ENCODE measurements at places on chromosomes 13 and 19.

DNA sequence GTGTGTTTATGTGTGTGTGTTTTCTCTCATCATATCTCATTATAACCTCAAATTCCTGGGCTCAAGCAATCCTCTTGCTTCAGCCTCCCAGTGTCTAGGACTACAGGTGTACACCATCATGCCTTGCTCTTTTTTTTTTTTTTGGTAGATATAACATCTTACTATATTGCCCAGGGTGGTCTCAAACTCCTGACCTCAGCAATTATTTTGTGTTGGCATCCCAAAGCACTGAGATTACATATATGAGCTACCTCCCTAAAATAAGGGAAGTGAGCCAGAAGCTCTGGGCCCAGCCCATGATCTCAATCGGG lies 448 bp upstream of the ZNF543 start:
- DNase-seq: no peak

DNA sequence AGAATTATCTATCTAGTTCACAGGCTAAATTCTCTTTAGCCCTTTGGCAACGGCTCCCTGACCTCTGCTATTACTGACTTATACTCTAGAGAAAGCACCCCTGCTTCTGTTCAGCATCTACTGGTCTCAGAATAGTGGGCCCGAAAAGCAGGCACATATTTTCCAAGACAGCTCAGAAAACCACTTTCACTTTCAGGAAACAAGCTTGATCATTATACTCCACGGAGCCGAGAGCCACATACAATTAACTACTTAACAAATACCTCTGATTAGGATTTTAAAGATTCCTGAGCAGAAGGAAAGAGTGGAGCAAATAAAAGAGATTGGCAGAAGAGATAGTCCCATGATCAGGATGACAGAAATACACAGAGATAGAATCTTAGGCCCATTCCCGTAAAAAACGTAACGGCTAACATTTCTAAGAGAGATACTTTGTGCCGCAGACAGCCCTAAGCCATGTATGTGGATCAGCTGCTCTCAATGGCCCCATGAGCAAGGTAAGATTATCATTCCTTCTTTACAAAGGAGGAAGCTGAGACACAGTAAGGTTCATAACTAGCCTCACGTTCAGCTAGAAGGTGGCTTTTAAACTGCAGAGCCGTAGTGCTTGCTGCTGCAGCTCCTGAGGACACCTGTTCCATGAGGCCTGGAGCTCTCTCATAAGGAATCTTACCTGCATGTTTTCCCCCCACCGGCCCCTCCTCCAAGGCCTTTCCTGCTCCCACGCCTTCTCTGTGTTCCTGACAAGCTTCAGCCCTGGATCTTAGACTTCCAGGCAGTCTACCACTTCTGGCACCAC lies 227.2 kb downstream of the FOXO1 start:
- DNase-seq: no peak

DNA sequence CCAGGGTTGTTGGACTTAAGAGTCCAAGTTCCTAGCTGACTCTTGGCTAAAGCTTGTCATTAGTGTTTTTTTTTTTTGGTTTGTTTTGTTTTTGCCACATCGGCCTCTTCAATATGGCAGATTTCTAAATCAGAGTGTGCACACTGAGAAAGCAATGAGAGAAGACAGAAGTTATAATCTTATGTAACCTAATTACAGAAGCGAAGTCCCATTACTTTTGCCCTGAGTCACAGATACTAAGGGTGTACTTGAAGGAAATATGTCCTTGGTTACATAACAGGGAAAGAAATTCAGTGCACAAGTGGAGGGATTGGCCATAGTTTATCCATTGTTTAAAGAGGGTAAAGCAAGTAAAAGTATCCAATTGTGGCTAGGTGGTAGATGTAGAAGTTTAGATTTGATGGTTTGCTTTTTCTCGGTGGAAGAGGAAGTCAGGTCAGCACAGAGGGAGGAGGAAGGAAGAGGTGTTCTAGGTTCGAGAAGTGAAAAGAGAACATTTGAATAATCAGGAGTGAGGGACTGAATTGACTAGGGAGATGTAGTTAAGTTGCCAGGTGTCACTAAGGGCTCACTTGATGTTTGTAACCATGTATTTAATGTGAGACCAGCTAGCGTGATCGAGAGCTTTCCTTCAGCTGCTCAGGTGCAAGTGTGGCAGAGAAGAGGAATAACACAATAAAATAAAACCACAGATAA lies 12.2 kb downstream of the GTF2F2 start:
- no peak for DNase-seq

DNA sequence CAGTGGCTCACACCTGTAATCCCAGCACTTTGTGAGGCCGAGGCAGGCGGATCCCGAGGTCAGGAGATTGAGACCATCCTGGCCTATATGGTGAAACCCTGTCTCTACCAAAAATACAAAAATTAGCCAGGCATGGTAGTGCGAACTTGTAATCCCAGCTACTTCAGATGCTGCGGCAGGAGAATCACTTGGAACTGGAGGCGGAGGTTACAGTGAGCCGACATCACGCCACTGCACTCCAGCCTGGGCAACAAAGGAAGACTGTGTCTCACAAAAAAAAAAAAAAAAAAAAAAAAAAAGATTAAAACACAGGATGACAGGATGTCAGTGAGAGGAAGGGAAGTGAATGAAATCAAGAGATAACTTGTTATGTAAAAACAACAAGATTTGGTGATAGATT lies 1158.5 kb downstream of the PCDH9 start:
- no peak for DNase-seq

- no peak for DNase-seq
Observed at GRCh38 chr13:102693776-102694175, 1.1 kb downstream of the METTL21C start.

- peak; percentile 74 for DNase-seq
Observed at GRCh38 chr19:4352701-4353121, 9.3 kb downstream of the MPND start.

DNA sequence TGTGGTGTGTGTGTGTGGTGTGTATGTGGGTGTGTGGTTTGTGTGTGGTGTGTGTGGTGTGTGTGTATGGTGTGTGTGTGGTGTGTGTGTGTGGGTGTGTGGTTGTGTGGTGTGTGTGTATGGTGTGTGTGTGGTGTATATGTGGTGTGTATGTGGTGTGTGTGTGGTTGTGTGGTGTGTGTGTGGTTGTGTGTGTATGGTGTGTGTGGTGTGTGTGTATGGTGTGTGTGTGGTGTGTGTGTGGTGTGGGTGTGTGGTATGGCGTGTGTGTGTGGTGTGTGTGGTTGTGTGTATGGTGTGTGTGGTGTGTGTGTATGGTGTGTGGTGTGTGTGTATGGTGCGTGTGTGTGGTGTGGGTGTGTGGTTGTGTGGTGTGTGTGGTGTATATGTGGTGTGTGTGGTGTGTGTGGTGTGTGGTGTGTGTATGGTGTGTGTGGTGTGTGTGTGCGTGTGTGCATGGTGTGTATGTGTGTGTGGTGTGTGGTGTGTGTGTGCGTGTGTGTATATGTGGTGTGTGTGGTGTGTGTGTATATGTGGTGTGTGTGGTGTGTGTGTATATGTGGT lies 8.7 kb downstream of the SHISA7 start:
- no peak for DNase-seq

DNA sequence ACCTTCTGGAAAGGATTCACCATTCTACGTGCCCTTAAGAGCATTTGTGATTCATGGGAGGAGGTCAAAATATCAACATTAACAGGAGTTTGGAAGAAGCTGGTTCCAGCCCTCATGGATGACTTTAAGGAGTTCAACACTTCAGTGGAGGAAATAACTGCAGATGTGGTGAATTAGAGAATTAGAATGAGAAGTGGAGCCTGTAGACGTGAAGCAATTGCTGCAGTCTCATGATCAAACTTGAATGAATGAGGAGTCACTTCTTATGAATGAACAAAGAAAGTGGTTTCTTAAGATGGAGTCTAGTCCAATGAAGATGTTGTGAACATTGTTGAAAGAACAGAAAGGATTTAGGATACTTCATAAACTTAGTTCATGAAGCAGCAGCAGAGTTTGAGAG lies 129.1 kb downstream of the TNFRSF19 start:
- no peak for DNase-seq

- no peak for DNase-seq
Observed at GRCh38 chr13:42924344-42924743, 67.7 kb downstream of the EPSTI1 start.

DNA sequence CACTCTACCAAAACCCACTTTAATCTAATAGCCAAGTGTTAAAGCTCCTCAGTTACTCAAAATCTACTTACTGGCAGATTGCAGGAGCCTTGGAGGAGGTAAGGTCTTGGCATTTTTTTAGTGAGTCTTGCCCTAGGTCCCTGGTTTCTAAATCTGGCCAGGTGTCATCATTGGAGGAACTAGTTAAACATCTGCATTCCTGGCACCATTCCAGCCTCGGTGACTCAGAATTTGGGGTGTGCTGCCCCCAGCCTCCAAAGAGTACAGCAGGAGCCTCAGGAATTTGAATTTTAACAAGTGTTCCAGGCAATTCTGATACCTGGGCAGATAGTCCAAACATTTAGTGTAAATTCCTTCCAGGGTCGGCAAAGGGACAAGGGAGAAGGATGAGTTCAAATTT lies 37.4 kb downstream of the KLF5 start:
- DNase-seq: no peak

GRCh38 chr13:98214008-98214643 lies 37.1 kb upstream of the RNF113B start:
- DNase-seq: no peak

- DNase-seq: no peak
Observed at GRCh38 chr13:61830475-61830874, 414.8 kb upstream of the PCDH20 start.

- DNase-seq: no peak
Observed at GRCh38 chr13:27583645-27584044, 36.7 kb downstream of the LNX2 start.

DNA sequence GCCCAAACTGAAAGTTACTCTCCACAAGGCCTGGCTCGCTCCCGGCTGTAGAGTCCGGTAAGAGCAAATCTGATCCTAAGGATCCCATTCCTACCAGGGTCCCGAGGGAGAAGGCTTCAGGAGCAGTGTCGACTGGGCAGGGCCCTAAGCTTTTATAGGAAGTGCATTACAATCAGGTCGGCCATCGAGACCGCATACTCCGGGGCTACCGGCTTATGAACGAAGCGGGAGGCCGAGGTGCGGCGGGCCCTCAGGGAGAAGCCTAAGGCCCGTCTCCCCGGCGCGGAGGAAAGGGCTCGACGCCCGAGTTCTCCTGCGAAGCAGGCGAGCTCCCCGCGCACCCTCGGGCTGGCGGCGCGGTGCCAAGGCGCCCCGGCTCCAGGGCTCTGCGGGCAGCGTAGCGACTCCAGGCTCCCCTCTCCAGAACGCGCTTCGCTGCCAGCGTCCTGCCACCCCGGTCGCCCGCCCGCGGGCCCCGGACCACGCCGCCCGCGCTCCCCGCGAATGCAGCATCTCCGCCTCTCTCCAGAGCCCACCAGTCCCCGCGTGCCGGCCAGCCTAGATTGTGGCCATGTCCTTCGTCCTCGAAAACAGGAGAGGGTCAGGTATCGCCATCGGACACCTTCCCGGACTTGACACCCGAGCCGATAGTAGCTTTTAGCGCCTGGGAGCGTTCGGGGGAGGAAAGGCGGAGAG lies 1.4 kb downstream of the EFNB2 start:
- no peak for DNase-seq

GRCh38 chr19:1459479-1459878 lies 9.6 kb downstream of the APC2 start:
- no peak for DNase-seq

DNA sequence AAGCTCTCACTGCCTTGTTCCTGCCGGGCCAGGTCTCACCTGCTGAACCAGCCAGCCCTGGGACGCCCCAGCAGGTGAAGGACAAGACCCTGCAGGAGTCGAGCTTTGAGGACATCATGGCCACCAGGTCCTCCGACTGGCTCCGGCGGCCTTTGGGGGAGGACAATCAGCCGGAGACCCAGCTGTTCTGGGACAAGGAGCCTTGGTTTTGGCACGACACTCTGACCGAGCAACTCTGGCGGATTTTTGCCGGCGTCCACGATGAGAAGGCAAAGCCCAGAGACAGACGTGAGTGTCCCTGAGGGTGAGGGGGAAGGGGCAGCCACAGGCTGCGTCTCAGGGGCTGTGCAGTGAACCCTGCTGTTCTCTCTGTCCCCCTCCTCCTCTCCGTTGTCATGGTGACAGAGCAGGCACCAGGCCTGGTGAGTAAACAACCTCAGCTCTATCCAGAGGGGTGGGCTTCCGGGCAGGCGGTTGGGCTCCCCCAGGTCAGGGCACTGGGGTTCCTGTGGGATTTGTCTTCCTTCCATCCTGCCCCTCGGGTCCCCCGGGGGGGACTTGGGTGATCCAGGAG lies 9.7 kb downstream of the TLE6 start:
- DNase-seq: no peak

DNA sequence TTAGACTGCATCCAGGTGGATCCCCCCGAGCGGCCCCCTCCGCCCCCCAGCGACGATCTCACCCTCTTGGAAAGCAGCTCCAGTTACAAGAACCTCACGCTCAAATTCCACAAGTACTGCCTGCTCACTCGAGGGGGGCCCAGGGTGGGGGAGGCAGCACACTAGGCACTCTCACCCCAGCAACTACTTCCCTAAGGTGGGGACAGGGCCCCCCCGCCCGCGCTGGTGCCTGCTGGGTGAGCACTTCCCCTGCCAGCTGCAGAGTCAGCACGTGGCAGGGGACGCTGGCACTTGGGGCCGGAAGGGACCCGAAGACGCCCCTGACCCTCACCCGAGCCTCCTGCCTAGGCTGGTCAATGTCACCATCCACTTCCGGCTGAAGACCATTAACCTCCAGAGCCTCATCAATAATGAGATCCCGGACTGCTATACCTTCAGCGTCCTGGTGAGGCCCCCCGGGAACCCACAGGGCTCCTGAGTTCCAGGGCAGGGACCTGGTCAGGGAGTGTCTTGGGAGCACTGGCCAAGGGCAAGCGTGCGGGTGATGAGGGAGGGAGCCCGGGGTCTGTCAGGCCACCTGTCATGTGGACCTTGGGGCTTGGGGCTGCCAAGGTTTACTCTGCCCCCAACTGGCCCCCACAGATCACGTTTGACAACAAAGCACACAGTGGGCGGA lies 5.2 kb downstream of the MCOLN1 start:
- DNase-seq: no peak

- DNase-seq: peak; percentile 67
Observed at GRCh38 chr19:1244693-1245451, 3.3 kb downstream of the ATP5F1D start.

- no peak for DNase-seq
Observed at GRCh38 chr19:17020385-17020784, 6.2 kb downstream of the CPAMD8 start.

GRCh38 chr19:49950956-49951526 lies 9.9 kb downstream of the SIGLEC11 start:
- no peak for DNase-seq

DNA sequence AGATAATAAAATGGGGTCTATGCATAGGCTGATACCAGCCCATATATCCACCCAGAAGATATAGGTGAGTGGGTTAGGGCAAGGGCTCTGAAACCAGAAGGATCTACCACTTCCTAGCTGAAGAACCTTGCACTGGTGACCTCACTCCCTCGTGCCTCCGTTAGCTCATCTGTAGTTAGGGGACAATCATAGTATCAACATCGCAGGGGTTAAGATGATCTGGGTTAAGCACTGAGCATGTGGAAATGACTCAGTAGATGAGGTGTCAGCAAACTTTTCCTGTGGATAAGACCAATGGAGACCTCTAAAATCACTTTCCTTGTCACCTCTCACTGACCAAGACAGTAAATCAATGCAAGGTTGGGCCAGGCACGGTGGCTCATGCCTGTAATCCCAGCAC lies 30.5 kb downstream of the TNFSF14 start:
- DNase-seq: no peak
